ENCODE measurements at places on chromosomes 1 and 21. TPM values are rescaled to one million over a fixed set of nuclear protein-coding genes. Genes with fewer than 3 reads are reported as not detected.

- DNase-seq: peak; percentile 71
These were observed 20.2 kb downstream of the DHRS3 start for GRCh38 chr1:12597792-12598191.

GRCh38 chr1:169904834-169905233 lies 11.1 kb upstream of the SCYL3 start:
- no peak for DNase-seq

- DNase-seq: peak; percentile 54
These were observed 771.6 kb upstream of the CXADR start for GRCh38 chr21:16741141-16741665.

DNA sequence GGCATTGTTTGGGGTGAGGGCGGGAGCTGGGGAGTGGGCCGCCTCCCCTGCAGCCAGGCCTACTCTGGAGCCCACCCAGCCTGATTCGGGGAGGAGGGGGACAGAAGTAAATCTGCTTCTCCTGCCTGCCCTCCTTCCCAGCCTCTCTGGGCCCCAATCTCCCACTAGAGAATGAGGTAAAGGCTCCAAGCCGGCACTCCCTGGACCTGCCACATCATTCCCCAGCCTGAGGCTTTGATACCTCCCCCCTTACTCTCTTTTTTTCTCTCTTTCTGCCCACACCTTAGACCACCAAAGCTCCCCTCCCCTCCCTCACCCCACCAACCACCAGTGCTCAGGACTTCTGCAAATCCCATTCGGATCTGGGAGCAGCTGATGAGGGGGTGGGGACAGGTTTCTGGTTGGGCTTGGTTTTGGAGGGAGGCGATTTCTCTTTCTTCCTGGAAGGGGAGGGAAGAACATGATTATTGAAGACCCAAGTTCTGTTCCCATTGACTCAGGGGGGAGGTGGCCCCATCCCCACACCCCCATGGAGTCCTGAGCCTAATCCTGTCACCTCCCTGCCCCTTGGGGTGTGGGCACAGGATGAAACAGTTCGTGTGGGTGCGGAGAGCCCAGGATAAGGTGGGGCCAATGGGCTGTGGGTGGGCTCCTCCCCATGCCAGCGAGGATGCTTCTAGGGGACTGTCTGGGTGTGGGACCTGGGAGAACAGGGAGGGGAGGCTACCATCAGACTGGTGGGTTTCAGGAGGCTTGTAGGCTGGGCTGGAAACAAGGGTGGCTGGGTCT lies 1.3 kb downstream of the MAP7D1 start:
- no peak for DNase-seq

Gene CFHR3
- not detected for polyA plus RNA-seq

Gene MANEAL
- 0.97 TPM for polyA plus RNA-seq

Gene MACO1
- 5.8 TPM for polyA plus RNA-seq

Gene EIF3I
- polyA plus RNA-seq: 140 TPM

Gene LENEP
- not detected for polyA plus RNA-seq

Gene ZNF687
- polyA plus RNA-seq: 6.9 TPM

Data from heart left ventricle (tissue), 16 donors.